CD8-positive, alpha-beta memory T cell (primary cell): ENCODE measurements at places on chromosomes 2 and 18.

DNA sequence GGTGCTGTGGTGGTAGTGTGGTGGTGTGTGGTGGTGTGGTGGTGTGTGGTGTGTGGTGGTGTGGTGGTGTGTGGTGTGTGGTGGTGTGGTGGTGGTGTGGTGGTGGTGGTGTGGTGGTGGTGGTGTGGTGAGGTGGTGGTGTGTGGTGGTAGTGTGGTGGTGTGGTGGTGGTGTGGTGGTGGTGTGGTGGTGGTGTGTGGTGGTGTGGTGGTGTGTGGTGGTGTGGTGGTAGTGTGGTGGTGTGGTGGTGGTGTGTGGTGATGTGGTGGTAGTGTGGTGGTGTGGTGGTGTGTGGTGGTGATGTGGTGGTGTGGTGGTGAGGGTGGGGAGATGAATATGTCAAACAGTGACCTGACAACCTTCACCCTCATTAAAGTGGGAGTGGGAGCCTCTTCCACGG, 55.6 kb upstream of the DLGAP1 start:
- DNase-seq, result no peak

DNA sequence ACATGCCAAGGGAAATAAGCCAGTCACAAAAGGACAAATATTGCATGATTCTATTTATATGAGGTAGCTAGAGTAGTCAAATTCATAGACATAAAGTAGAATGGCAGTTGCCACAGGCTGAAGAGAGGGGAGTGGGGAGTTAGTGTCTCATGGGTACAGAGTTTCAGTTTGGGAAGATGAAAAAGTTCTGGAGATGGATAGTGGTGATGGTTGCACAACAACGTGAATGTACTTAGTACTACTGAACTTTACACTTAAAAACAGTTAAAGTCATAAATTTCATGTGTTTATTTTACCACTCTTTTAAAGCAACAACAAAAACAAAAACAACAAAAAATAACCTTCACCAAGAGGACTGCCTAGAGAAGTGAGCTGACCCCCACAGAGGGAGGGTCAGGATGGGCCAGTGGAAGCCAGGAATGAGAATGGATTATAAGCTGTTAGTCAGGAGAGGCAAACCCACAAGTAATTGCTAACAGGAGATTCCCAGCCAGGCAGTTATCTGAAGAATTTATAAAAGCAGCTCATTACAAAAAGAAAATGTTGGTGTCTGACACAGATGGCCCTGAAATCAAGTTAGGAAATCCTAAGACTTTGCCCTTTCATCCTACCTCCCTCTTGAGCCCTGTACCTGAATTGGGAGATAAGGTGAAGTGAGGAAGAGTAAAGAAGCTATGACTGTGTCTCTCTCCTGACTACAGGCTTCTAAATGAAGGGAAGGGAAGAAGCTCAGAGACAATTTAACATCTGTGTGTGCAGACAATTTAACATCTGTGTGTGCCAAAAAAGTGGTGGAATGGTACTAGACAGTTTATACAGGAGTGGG, 263.4 kb downstream of the PDE11A start:
- DNase-seq, result no peak

- no peak for DNase-seq
Observed at GRCh38 chr2:85796341-85797262, 42.8 kb downstream of the ATOH8 start.

DNA sequence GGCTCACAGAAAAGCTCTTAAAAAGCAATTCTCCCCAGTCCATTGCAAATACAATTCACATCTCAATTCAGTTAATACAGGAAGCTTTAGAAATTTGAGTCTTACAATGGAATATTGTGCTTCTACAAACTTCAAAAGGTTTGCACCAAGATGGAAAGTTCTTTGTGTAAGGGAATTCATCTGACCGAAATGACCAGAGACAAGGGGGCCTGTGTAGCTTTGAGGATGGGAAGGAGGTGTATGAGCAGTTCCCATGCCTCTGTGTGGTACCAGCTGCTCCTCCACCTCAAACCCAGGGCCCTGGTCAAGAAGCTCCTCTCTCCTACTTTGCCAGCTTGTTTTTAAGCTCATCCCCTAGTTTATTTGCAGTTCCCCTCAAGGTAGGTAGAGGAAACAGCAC, 312.8 kb upstream of the PKDCC start:
- DNase-seq, result no peak

- DNase-seq, result no peak
Observed at GRCh38 chr2:157895531-157895930, 19.4 kb upstream of the ACVR1 start.

GRCh38 chr2:144519934-144520731, at the start of gene ZEB2:
Gene ZEB2, minus strand, starts transcription at chr2:144520119. Its CDS starts 2,769 bp downstream, at chr2:144517350.
- peak; percentile 72 for DNase-seq

GRCh38 chr18:63288311-63288710, 31.3 kb downstream of the BCL2 start:
- DNase-seq, result no peak

GRCh38 chr2:96909611-96910021, 39.7 kb upstream of the SEMA4C start:
- DNase-seq, result no peak

- no peak for DNase-seq
Observed at GRCh38 chr2:100976645-100977391, 25.3 kb upstream of the RPL31 start.

DNA sequence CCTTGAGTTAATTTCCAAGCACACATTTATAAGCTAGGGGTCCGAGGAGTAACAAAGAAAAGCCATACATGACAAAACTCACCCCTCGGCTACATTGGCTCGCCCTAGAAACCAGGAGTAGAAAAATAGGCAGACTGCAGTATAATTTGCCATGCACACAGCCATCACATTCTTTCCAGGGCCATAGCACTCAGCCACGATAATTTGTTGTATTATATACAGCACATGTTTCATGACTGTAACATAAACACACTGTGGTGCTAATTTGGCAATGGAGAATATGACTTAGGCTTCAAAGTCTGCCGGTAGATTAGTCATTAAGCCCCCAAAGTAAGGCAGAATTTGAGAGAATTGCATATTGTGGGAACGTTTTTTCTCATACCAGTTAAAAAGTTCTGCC, 254.9 kb downstream of the ZNF521 start:
- no peak for DNase-seq

GRCh38 chr2:23698721-23699579, 228.0 kb downstream of the ATAD2B start:
- no peak for DNase-seq

- no peak for DNase-seq
Observed at GRCh38 chr18:59388817-59389216, 29.8 kb upstream of the LMAN1 start.

GRCh38 chr2:233404222-233404621, 49.9 kb downstream of the DGKD start:
- peak; percentile 80 for DNase-seq

DNA sequence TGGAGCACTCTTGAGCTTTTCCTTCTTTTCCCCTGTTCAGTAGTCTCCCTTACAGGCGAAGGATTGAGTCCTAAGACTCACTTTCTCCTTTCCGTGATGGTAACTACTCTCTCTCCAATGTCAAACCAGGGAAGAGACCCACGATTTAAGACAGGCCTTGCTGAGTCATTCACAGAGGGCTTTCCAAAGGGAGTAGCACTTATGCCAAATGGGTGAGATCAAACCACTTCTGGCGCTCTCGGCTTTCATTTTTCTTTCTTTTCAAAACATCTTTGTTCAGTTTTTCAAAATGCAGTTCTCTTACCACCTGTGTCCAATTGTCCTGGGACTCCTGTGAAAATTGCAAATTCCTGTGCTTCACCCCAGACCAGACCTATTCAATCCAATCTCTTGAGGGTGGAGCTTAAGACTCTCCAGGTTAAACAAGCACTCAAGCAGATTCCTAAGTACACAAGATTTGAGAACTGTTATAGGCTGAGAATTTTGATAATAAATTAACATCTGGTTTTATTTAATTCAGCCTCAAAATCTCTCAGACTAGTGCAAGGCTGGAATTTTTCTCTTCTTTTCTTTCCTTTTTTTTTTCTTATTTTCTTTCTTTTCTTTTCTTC, 14.4 kb upstream of the MRPL19 start:
- DNase-seq, result no peak
